Activated CD4-positive, alpha-beta T cell treated with anti-CD3 and anti-CD28 coated beads for 4 hours (primary cell): ENCODE measurements at places on chromosomes 7 and 10.

DNA sequence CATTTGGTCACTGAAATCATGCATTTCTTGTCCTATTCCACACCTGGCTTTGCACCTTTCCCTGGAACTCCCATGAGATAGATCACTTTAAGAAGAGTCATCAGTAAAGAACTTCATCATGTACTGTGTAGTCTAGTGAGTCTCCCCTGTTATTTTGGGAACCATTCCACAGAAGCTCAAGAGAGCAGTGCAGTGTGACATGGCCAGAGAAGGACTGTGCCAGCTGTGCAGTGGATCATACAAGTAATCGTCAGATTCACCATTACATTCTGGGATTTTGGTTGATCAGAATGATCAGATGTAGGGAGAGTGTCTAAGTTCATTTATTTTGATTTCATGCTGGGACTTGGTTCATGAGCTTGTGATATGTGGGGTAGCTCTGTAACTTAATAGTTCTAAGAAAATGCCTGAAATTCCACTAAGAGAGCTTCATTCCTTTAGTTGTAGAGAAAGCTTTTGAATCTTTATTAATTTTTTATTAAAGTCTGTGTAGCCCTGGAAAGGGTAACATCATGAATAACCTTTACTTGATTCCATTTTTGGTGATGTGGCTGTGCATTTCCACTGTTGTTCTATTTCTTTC is 166.8 kb downstream of the SUGCT start:
- no peak for DNase-seq

DNA sequence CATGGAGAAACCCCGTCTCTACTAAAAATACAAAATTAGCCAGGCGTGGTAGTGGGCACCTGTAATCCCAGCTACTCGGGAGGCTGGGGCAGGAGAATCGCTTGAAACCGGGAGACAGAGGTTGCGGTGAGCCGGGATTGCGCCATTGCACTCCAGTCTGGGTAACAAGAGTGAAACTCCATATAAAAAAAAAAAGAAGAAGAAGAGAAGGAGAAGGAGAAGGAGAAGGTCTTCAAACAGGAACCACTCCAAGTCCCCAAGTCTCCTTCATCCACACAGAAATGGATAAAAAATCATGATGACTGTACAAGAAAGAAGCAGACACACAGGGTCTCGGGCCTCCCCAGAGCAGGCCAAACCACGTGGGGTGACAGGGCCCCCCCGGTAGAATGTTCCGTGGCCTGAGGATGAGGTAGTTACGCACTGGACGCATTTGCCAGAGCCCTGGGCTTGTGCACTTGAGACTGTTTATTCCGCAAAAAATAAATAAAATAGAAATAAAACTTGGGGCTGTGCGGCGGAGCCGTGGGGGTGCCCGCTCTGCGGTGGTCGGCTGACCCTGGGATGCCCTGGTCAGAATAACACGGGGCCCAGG is 15.8 kb downstream of the VENTX start:
- DNase-seq: no peak

DNA sequence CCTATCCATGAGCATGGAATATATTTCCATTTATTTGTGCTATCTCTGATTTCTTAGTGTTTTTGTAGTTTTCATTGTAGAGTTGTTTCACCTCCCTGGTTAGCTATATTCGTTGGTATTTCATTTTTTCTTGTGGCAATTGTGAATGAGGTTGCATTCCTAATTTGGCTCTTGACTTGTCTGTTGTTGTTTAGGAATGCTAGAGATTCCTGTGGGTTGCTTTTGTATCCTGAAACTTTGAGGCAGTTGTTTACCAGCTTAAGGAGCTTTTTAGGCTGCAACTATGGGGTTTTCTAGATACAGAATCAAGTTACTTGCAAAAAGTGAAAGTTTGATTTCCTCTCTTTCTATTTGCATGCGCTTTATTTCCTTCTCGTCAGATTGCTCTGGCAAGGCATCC is 304.7 kb upstream of the GRM3 start:
- no peak for DNase-seq

GRCh38 chr10:33120700-33121099 is 162.7 kb upstream of the ITGB1 start:
- no peak for DNase-seq

DNA sequence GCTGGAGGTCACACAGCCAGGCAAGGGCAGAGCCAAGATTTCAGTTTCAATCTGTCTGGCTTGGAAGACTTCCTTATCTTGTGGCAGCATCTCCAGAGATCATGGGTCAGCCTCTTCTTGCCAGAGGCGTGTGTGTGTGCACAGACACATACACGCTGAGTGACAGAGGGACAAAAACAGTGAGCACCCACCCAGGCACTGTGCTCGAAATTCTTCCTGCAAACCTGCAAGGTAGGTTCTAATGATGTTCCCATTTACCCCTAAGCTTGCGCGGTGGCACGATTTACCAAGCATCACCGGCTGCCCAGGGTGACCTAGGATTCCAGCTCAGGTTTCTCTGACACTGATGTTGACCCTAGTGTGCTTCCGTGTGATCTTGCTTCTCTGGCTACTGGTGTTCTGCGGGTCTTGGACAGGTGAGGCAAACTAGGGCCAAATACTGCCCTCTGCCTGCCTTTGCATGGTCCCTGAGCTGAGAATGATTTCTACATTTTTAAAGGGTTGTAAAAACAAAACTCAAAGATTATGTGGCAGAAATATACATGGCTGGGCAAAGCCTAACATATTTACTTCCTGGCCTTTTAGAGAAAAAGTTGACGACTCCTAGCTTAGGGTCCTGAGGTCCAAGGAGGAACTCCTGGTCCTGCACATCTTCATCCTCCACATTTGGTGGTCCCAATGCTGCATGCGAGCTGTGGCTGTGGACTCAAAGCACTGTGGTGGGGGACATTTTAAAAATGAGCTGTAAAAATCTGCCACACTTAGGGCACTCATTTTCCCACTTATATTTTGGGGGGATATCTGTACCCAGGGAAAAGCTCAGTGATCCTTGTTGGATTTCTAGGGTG is 268.5 kb downstream of the RPS24 start:
- no peak for DNase-seq

DNA sequence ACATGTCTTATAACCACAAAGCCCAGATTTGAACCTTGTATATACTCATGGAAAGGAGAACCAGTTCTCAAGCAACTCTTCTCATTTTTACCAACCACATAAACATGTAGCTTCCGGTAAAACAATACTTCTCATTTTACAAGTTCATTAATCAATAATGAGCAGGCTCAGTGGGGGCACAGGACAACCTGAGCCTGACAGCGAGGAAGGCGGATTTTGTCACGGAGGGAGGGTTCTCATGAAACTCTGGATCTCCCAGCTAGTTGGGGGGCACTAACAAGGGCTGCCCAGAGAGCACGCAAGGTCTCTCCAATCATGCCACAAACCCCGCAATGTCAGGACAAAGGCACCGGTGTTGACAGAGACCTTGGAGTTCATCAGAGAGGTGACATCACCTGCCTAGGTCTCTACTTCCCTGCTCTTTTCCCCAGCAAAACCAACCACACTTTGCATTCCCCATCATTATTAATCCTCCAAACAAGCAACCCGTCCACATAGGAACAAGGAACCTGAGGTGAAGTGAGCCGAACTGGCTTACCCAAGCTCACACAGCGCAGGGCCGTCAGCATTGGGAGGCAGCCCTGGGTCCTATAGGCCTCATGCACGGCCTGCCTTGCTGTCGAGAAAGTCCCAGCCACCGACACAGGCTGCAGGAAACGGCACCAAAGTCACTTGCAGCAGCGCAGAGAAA is 192.1 kb upstream of the KLF14 start:
- no peak for DNase-seq
